AG04450 (cell line): ENCODE measurements at places on chromosomes 6 and 20. TPM values are rescaled to one million over a fixed set of nuclear protein-coding genes. Genes with fewer than 3 reads are reported as not detected.
A peak's percentile ranks its signal among the peaks of the same experiment; 100 is the strongest.

The VWA7 gene
- 0.10 and 0.32 TPM in 2 replicates for polyA plus RNA-seq

The CD24 gene
- 0.09 and 0.89 TPM in 2 replicates for polyA plus RNA-seq

The CNKSR3 gene
- polyA plus RNA-seq = 8.6 and 10.1 TPM in 2 replicates

The METTL24 gene
- polyA plus RNA-seq = not detected in 2 replicates

The BFSP1 gene
- 2.3 and 2.9 TPM in 2 replicates for polyA plus RNA-seq

GRCh38 chr6:150767571-150768018 lies 97.9 kb upstream of the MTHFD1L start:
- DNase-seq = no peak

DNA sequence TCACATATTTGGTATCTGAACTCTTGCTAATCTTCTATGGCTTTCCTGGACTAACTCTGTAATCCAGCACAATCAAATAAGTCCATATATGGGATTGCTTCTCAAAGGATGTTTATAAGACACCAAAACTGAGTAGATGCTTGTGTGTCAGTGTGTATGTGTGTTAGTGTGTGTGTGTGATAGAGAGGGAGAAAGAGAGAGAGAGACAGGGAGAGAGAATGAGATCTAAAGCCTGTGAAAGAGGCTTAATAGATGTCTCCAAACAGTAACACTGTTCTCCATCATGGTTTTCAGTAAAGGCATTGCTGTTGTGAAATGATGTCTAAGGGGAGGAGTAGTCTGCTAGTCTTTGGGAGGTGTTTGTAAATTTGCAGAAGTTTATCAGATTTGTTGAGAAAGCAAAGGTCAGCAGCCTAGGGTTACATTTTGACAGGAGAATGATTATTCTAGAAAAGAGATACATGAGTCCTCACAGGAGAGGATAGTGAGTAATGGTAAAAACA lies 73.9 kb upstream of the MLIP start:
- peak; percentile 27 for DNase-seq

GRCh38 chr6:46689657-46690056 lies 2.0 kb downstream of the TDRD6 start:
- no peak for DNase-seq

DNA sequence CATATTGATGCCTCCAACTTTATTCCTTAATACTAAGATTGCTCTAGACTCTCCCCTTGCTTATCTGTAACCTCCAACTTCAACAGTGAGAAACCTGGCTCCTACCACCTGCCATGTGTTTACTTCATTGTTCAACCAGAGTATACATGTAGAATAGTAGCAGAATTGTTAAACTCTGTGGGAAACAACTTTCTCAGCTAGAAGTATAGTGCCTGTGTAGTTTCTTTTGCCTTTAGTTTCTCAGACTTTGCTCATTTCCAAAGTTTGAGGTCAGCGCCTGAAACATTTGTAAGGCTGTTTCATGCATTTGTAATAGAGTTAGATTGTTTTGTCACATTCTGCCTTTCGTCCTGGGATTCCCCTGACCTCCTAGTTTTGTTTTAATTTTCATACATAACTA lies 34.9 kb upstream of the HECA start:
- DNase-seq = no peak

- DNase-seq = no peak
These were observed 259.2 kb downstream of the ADGB start for GRCh38 chr6:146857980-146858347.

DNA sequence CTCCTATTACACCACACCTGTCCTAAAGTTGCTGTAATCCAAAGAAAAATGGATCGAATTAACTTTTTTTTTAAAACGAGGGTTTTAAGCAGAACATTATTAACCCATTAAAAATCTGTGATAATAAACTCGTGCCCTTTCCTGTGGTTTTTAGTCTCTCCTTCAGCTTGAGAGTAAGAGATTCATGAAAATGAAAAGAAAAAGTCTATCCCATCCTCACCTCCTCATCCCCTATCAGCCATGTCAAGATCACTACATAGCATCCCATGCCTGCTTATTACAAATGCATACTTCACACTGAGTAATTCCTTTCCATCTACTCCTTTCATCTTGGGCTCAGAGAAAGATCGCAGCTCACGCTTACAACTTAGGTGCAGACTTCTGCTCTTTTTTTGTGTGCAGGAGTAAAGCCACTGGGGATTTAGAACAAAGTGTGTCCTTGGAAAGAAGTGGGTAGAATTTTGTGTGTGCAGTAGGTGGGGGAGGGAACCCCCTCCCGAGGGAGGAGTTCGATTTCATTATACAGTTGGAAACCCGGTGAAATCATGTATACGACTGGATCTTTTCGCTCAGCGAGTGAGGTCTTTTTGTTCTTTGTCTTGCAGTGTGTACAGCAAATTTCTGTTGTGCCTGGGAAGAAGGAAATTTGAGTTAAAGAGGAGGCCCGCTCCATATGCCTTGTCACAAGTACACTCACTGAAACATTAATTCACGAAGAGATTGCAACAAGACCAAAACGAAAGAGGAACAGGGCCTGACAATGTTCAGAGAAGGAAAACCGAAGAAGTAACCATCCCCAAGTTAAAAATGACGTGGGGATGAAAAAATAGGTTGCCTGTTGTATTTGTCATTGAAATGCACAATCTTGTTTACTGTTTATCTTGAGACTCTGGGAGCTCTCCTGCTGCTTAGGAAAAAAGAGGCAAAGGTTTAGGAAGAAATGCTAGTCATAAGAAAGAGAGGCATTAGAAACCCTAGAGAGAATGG lies 146.5 kb upstream of the ZNF217 start:
- DNase-seq = no peak

DNA sequence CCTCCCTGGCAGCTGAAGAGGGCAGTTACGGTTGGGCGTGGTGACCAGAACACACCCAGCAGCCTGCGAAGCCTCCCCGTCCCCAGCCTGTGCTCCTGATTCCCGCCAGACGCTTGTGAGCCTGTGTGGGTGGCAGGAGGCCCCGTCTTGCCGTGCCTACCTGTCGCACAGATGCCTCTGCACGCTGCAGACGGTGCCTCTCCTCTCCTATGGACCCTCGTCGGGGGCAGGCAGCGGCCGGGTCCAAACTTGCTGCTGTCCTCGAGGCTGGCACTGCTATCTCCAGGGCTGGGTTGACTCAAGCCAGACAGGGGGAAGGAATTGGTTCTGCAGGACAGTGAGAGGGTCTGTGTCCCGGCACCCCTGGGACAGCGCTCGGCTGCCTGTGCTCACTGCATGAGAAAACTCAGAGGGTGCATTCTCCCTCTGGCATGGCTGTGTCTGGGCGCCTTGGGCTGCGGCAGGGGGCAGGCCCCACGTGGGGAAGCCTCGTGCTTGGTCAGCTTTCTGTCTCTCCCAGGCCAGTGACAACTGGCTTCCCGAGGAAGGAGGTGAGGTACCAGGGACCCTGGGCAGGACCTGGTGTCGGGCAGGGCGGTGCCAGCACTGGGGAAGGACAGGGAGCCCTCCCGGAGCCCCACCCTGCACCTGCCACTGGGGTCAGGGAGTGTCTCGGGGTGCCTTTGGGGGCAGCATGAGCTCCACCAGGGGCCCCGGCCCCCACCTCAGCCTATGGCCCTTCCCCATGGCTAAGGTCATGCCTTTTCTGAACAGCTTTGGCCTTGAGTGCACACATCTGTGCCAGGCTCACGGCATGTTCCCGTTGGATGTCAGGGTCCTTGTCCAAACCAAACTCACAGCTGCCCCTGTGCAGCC lies 127.5 kb downstream of the TAF4 start:
- no peak for DNase-seq

GRCh38 chr6:67345946-67346345 lies 1289.1 kb upstream of the ADGRB3 start:
- DNase-seq = no peak

DNA sequence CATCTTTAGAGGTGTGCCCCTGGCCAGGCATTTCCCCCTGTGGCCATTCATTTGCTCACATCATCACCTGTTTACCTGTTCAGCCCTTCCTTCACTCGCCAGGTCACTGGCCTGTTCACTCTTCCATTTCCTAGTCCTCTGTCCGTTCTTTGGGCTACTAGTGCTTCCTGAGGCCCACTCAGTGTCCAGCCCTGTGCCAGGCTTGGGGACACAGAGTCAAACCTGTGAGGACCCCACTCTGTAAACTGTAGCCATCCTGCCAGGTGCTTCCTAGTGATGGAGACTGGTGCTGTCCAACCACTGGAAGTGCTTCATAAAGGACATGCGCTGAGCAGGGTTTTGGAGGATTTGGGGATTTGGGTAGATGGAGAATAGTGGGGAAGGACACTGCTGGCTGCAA lies 3.5 kb downstream of the DLGAP4 start:
- DNase-seq = no peak

- DNase-seq = no peak
These were observed 50.5 kb upstream of the ENPP5 start for GRCh38 chr6:46221222-46221793.

- peak; percentile 32 for DNase-seq
These were observed 99.7 kb downstream of the ZMYND8 start for GRCh38 chr20:47256668-47257236.
